T-helper 17 cell (primary cell): ENCODE measurements at places on chromosomes 2 and 18.

- no peak for DNase-seq
These were observed 20.7 kb downstream of the TOGARAM2 start for GRCh38 chr2:29001806-29002205.

- DNase-seq = no peak
These were observed 65.1 kb upstream of the CXCR4 start for GRCh38 chr2:136183097-136183496.

DNA sequence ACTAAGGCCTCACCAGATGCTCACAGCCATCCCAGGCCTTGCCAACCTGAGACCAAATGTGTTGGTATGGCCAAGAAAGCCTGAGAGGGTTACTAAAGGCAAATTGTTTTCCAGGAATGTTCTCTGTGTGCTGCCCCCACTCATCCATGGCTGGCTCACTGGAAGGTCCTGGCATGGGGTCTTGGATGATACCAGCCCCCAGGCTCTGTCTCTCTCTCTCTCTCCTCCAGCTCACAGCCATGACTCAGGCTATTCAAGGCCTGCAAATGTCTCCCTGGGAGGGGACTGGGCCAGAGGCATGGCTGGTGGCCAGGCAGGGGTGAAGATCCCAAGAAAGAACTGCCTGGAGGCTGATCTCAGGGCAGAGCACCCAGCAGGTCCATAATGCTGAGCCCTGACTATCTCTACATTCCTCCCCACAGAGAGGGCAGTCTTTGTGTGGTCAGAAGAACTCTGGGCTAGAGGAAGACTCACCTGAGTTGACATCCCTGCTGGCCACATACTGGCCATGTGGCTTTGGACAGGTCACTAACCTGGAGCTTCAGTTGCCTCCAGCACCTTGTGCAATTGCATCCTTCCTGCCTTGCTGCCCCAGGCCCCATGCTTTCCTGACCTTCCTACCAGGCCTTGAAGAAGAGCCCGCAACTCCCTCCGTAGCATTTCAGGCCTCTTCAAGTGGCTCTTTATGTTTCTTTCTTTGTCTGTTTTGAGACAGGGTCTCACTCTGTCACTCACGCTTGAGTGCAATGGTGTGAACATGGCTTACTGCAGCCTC, 150.4 kb downstream of the ZFP36L2 start:
- DNase-seq = no peak

DNA sequence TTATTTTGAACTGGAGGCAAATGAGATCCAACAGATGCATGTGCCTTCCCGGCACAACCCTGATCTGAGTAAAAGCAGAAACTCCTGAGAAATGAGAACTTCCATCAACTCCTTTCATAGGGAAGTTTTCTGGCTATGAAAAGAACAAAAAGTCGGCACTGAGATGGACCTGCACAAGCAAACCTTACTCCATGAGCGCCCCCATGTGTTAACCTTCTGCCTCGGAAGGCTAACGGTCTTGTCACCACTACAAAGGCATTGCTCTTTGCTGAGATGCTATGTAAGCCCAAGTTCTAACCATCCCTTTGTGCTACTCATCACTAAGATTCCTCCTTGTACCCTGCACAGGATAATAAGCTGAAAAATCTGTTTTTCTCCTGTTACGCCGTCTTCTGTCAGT, 57.3 kb upstream of the SULT1C3 start:
- no peak for DNase-seq

GRCh38 chr2:124877141-124877577, 852.1 kb downstream of the CNTNAP5 start:
- DNase-seq = no peak

- DNase-seq = no peak
These were observed 993.1 kb downstream of the TSN start for GRCh38 chr2:122748552-122749011.

DNA sequence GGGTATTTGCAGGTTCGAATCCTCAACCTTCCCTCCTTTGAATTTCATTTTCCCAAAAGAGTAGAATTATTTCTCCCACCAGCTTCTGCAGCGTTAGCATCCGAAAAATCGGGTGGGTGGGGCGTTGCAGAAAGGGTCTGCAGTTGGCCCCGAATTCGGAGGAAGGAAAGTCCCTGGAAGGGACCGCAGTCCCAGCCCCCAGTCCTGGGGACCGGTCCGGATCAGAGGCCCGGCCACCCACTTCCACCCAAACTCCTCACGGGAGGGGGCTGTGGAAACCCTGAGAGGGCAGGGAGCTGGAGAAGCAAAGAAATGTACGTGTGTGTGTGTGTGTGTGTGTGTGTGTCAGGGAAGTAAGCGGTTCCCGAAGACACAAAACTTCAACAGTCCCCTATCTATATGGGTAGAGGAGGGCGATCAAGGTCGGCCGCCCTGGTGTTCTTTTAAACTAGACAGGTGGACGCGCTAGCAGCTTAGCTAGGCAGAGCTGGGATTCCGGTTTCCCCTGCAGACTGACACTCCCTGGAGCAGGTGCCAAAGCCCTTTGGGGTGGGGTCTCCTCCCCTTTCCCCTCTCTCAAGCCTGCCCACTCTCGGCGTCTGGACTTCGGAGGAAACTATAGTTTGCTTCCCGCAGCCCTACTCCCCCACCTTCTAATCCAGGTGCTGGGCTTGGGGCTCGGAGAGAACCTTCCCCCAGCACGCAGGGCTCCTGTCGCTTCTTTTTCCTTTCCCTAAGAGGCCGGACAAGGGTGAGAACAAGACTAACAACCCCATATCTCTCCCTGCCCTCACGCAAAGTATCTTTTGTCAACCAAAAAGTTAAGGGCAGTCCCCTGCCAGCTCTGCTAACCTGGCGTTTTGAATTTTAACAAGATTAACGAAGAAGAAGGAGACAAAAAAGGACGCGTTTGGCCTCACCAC, 4.8 kb upstream of the ONECUT2 start:
- no peak for DNase-seq

DNA sequence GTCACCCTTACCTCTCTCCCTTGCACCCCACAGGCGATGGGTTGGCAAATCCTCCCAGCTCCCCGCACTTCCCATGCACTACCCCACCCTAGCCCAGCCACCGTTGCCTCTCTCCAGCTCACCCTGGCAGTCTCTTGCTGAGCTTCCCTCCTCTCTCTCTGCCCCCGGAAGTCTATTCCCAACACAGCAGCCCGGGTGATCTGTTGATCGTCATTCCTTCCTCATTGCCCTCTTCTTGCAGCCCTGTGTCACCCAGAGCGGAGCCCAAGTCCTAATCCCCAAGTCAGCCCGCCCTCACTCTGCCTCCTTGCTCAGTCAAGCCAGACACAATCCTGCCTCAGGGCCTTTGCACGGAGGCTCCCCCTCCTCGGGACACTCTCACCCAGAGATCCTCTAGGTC, 55.2 kb downstream of the CIB4 start:
- DNase-seq = no peak

DNA sequence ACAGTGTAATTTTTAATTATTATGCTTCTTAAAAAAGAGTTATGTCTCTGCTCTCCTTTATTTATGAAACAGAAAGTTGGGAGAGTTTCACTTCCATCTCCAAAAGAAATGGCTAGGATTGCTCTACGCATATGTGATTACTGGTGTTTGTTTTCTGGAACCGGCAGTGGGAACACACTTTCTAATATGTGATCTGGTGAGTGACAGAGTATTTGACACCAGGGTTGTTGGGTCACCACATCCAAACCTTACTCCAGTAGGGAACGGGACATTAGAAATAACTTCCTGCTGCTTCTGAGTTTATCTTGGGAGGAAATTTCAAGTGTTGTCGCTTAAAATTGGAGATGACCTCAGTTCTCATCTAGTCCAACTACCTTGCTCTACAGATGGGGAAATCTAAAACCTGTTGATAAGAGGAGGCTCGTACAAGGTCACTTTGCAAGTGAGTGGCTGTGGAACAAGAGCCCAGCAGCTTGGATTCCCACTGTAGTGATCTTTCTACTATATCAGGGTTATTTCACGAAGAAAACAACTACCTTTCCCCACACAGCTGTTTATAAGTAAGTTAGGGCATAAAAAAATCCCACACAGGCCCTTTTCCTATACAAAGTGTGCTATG, 108.5 kb downstream of the TTC32 start:
- DNase-seq = no peak

- DNase-seq = no peak
These were observed 126.7 kb downstream of the BCL2 start for GRCh38 chr18:63192885-63193349.

- no peak for DNase-seq
These were observed 73.6 kb upstream of the NXPH2 start for GRCh38 chr2:138853761-138854160.

DNA sequence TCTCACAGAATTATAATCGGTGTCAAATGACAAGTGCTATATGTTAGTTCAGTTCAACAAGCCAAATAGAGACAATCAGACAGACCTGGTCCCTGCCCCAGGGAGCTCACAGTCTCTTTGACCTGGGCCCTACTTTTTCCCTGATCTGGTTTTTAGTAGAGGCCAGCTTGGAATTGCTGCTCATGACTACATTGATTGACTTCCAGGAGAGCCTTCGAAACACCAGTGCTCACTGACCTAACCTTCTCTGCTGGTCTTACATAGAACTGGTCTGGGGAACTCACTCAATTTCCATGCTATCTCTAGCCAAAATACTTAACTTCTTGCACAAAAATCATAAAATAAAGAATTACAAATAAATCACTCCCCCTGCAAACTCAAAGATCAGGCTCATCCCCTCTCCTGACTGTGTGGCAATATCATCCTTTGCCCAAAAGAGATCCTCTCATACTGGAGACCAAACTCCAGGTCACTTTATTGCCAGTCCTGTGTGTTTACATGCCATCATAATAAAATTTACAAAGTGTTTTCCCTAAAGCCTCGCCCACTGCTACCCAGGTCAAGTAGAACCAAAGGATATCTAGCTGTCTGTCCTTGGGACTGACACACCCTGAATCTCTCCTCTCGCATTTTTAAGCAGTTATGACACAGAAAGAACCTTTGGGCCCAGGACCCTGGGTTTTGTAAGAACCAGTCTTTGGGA, 53.2 kb downstream of the PROC start:
- no peak for DNase-seq

- DNase-seq = no peak
These were observed 728.8 kb downstream of the CNTNAP5 start for GRCh38 chr2:124753842-124754241.

DNA sequence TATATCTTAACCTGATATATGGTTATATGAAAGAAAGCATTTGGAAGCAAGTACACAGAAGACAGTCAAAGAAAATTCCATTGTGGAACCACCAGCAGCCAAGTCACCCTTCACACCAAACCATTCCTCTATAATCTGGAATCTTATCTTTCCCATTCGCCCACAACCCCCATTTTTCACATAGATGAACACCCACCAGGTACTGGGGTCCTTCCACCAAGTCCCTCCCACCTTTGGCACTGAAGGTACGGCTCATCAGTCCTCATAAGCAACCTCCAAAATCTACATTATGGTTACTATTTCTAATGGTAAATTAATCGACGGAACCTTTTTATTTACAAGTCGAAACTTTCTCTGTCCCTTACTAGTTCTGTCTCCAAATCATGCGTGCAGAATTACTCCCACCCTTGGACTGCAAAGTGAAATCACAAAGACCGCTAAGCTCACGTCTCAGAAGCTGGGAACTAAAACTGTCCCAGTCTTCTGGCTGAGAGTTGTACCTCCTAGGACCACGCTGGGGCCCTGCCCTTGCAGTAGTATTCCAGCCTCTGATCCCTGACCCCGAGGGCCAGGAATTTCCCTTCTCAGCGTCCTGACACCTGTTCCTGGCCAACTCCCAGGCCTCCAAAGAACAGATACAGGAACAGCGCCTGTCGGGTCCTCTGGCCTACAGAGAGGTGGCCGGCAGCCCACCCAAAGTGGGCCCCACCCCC, 702 bp downstream of the OLA1 start:
- DNase-seq = peak; percentile 8

DNA sequence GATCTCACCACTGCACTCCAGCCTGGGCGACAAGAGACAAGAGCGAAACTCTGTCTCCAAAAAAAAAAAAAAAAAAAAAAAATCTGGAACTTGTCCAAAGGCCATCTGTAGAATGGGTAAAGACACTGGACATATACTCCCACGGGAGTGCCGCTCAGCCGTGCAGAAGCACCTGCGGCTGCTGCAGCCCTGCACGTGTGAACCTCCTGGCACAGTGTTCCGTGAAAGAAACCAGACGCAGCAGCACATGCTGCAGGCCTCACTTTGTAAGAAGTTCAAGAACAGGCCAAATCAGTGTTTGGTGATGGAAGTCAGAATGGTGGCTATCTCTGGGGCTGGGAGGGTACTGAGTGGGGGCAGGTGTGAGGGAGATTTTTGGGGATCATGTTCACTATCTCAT, 6.5 kb downstream of the CHRND start:
- DNase-seq = no peak

DNA sequence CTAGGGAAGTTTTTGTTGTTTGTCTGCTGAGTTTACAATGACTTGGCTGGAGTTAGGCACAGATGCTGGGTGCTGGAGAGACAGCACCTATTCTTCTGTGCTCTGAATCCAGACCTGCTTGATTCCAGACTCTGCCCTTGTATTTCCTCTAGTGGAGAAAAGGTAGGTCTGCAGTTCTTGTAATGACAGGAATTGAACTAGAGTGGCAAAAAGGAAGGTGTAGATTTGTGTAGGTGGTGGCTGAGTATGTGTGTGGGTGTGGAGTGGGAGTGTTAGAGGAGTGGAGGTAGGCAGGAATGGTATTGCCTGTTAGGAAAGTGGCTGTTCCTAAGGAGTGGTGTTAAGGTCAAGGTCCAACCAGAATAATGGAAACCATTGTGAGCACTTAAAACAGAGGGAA, 71.9 kb upstream of the LYPD6 start:
- no peak for DNase-seq

- no peak for DNase-seq
These were observed 705.3 kb downstream of the SOCS6 start for GRCh38 chr18:70994116-70994515.

DNA sequence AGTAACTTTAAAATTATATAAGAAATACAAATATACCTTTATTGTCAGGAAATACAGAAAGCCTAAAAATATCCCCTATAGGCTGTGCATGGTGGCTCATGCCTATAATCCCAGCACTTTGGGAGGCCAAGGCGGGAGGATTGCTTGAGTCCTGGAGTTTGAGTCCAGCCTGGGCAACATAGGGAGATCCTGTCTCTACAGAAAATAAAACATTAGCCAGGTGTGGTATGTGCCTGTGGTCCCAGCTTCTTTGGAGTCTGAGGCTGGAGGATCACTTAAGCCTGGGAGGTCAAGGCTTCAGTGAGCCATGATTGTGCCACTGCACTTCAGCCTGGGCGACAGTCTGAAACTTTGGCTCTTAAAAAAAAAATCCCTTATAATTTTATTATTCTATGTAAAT, 29.1 kb downstream of the GLS start:
- no peak for DNase-seq

DNA sequence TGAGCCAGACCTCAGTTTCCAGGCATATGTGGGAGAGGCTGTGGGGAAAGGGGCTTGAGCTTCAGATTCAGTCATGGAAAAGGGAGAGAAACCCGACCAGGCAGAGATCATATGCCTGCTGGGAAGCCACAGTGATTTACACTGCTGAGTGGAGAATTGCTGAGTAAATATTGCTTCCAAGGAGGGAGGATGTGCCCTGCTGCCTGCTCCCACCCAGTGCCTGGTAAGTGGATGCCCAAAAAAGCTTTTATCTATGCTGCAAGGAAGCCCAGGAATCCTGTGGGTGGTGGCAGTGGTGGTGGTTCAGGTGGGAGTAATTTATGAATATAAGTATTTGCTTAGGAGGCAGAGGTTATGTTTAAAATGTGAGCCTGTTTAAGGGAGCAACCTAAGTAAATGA, 39.5 kb downstream of the INO80C start:
- no peak for DNase-seq
